Fibroblast of the conjunctiva (primary cell): ENCODE measurements at places on chromosomes 4 and X.

DNA sequence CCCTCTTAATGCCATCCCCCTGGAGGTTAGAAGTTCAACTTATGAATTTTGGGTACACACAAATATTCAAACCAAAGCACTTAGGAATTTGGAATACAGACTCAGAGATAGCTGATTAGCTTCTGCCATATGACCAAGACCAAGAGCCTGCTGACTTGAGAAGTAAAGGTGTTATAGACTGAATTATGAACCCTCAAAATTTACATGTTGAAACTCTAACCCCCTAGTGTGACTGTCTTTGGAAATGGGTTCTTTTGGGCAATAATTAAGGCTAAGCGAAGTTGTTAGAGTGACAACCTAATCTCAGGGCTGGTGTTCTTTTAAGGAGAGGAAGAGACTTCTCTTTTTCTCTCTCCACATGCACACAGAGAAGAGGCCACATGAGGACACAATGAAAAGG is 151.2 kb downstream of the COX18 start:
- DNase-seq, result no peak

GRCh38 chrX:14964500-14964899 is 91.3 kb downstream of the MOSPD2 start:
- no peak for DNase-seq

- DNase-seq, result no peak
These were observed 4.6 kb downstream of the RNF175 start for GRCh38 chr4:153755186-153755585.

DNA sequence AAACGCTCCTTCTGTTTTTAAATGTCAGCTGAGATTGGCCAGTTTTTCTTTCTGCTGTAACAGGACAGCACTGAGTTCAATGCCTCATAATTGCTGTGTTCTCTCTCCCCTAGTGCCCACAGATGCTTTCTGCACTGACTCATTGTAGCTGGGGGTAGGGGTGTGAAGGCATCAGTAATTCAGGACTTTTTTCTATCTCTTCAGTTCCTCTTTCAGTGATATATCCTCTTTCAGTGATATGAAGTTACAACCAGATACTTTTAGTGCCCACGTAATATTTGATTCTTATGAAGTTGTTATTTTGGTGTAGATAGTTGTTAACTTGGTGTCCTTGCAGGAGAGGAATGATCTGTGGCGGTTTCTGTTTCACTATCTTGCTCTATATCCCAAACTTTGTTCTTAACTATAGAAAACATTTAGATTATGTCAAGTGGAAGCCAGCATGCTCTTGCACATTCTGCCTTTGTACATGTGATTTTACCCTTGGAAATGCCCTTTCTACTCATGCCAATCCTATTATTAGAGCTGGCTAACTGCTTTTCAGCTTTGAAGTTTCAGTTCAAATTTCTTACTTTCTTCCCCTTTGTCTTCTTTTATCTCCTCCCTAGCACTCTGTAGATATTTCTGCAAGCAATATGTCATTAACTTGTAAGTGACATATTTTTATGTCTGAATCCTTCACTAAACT is 1258.4 kb downstream of the FAM133A start:
- DNase-seq, result no peak

DNA sequence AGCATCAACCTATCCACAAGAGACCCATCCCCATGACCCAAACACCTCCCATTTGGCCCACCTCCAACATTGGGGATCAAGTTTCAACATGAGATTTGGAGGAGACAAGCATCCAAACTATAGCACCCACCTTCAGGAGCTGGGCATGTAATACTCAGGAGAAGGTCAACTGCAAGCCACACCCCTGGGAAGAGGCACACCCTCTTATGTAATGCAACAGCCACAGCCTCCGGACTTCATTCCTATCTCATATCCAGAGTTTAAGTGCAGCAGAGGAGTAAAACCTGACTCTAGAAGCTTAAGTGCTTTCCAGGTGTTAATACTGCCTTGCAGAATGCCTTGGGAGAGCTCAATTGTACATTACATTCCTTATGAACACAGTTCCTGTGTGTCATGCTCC is 197.4 kb downstream of the PTTG2 start:
- no peak for DNase-seq

DNA sequence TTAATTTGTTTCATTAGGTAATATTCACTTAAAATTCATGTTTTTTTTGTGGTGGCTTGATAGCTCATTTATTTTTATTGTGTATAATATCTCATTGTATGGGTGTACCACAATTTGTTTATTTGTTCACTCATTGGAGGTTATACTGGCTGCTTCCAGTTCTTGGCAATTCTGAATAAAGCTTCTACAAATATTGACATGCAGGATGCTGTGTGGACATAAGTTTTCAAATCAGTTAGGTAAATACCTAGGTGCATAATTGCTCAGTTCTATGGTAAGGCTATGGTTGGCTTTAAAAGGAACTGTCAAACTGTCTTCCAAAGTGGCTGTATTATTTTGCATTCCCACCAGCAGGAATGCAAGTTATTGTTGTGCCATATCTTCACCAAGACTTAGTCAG is 504.5 kb upstream of the GALNTL6 start:
- DNase-seq, result no peak

DNA sequence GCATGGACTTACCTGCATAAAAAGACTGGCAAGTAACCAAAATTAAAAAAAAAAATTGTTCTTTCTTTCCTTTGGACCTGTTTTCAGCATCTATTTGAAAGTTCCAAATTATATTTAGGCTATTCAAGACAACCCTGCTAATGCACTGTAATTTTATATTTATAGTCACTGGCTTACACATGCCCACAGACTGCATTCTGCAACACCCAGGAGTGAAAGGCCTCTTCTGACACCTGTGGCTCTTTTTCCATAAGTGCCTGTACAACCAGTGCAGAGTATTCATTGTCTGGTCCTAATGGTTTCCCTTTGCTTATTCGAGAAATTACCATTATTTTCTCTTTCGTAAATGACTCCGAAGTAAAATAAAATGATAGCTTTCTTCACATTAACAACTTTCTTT is 143.3 kb downstream of the RNF150 start:
- DNase-seq, result no peak

DNA sequence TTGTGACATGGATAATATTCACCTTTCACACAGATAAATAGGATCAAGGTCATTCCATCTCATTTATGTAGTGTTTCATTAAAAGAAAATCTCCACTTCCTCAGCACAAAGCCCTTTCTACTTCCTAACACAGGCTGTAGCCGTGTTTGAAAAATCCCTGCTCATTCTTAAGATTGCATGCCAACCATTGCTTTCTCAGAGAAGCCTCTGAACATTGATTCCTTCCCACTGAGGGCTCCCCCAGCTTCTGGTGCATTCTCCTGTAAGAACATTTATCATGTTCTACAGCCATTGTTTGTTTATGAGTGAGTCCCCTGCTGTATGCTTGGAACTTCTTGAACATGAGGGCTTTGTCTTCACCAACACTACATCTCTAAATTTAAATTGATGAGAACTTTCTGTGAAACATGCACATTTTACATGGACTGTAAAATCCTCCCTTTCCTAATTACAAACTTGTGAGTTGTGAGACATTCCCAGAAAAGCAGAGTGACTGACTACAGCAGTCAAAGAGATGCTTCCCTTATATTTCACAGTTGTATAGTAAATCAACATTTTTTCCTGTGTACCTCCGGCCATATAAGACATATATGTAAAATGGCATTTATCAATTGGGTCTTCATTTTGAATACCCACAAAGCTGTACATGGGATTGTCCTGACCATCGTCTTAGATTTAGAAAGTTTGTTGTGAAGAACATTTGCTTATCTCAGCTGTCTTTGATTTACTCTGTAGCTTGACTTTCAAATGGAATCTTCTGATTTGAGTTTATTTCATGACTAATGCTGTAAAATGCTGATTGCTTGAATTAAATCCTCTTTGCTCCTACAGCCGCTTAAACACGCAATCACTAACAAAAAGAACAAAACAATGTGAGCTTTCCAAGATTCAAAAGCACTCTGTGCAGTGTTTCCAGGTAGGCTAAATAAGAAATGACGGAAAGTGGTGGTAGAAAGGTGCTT is 600.5 kb upstream of the SLIT2 start:
- no peak for DNase-seq

GRCh38 chr4:135508006-135508714 is 1306.6 kb upstream of the PABPC4L start:
- peak; percentile 22 for DNase-seq

DNA sequence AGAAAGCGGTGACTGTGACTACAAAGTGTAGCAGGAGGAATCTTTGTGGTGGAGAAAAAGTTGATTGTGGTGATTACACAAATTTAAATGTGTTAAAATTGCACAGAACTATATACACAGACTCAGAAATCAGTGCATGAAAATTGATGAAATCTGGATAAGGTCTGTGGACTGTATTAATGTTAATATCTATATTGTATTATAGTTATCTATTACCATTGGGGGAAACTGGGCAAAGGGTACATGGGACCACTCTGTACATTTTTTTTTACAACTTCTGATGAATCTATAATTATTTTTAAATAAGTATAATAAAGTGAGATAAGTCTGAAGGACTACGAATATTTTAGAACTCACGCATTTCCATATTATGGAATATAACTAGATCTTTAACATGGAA is 1.8 kb upstream of the JADE3 start:
- DNase-seq, result no peak

GRCh38 chrX:123436512-123437136 is 252.5 kb downstream of the GRIA3 start:
- no peak for DNase-seq

- DNase-seq, result no peak
These were observed 323.2 kb upstream of the GIMD1 start for GRCh38 chr4:106691749-106692148.

DNA sequence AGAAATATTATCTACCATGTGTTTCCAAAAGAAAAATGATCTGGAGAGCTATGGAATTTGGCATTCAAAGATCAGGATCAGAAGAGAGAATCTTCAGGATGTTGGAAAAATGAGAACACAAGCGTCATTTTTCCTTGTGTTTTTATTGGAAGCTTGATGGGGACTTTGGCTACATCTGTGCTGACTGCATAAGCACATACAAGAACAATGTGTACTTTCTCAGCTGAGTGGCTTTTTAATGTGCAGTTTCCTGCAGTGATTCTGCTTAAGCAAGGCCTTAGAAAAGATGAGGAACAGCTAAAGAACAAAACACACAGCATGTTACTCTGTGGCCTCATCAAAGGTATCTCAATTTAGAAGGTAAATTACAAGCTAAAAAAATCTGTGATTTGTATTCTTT is 1039.9 kb downstream of the GLUD2 start:
- no peak for DNase-seq

GRCh38 chrX:24153178-24153795 is 3.8 kb downstream of the ZFX start:
- DNase-seq, result no peak

GRCh38 chrX:9816084-9816700 is 30.0 kb downstream of the SHROOM2 start:
- DNase-seq, result no peak

DNA sequence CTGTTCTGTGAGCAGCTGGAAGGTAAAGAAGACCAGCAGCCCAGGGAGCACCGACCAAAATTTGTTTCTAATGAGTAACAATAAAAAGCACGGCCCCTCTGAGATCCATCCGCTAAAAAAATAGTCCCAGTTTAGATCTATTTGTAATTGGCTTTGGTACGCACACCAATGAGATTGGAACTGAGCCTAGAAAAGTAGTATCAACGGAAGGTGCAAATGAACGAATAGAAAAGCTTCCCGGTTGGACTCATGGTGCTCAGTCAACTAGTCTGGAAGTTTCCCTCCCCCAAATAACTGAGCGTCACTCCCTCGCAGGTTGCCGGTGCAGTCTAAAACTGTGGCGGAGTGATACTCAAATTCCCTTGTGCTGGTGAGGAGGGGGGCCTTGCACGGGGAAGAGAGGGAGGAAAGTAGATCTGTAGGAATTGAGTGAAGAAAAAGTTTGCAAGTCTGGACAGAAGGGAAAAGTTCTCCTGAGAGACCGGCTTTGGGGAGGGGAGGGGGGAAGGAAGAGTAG is at the start of gene COL4A5:
COL4A5 (plus strand) TSS at position 413 of the 517 bp plus-strand sequence. CDS start 288 bp downstream, outside the sequence.
- DNase-seq, result peak; percentile 68

DNA sequence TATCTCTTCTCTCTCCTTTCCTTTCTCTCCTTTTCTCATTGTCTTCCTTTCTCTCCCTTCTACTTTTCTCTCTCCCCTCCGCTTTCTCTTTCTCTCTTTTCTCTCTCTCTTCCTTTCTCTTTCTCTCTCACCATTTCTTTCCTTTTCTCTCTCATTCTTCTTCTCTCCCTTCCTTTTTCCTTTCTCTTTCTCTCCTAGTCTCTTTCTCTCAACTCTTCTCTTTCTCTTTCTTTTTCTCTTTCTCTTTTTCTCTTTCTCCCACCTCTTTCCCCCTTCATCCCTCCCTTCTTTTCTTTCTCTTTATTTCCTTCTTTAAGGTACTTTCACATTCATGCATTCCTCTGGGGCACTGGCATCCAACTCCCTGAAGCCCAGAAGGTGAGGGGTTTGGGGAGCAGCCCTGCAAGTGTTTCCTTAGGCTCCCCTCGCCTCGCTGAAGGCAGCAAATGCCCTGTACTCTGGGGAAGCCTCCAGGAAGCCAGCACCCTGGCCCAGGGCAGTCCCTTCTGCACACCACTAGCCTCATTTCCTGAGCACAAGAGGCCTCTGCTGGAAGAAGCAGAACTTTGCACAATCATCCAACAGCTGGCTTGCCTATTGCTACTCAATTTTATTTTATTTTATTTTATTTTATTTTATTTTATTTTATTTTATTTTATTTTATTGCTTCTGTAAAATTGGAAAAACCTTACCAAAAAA is 124.2 kb downstream of the NFKB1 start:
- DNase-seq, result peak; percentile 22

- DNase-seq, result no peak
These were observed 57.8 kb downstream of the RAP1GDS1 start for GRCh38 chr4:98319021-98319420.

GRCh38 chrX:32116047-32116446 is 1044.2 kb upstream of the FTHL17 start:
- DNase-seq, result no peak

- DNase-seq, result no peak
These were observed 1075.7 kb upstream of the PABPC4L start for GRCh38 chr4:135277068-135277979.

DNA sequence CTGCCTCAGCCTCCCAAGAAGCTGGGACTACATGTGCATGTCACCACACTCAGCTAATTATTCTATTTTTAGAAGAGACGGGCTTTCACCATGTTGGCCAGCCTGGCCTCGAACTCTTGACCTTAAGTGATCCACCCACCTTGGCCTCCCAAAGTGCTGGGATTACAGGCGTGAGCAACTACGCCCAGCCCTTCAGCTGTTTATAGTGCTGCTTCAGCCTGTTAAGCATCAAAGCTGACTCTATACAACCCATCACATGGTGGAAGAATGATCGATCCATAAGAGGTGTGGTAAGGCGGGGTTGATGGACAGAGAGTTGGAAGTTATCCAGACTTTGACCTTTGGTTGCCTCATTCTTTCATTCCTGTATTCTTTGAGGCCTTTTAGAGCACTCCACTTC is 56.2 kb upstream of the RAPGEF2 start:
- no peak for DNase-seq
